Breast epithelium (tissue), 4 donors: ENCODE measurements at places on chromosomes 3 and 15. TPM values are rescaled to one million over a fixed set of nuclear protein-coding genes. Genes with fewer than 3 reads are reported as not detected.

UQCC5 gene
- 1.3 TPM for total RNA-seq

LYZL4 gene
- total RNA-seq: not detected

CILP gene
- total RNA-seq: 5.2 TPM

TMEM42 gene
- 20.3 TPM for total RNA-seq

TNFAIP8L3 gene
- total RNA-seq: 4.0 TPM

SKOR1 gene
- total RNA-seq: 1.1 TPM

SPATA12 gene
- not detected for total RNA-seq

TMEM207 gene
- total RNA-seq: not detected

CKMT1A gene
- 0.66 TPM for total RNA-seq

DNA sequence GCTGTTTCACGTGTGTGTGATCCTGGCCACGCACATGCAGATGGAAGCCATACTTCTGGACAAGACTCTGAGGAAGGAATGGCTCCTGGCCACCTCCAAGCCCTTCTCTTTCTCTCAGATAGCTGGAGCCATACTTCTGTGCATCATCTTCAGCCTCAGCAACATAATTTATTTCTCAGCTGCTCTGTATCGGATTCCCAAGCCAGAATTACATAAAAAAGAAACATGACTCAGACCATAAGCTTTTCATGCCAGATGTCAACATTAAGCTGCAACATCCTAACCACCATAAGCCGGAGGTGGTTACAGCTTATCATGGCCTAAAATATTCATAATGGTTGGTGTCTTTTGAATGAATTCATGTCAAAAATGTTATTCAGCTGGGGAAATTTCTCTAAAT, 10.6 kb upstream of the KIF23 start:
- no peak for DNase-seq

DNA sequence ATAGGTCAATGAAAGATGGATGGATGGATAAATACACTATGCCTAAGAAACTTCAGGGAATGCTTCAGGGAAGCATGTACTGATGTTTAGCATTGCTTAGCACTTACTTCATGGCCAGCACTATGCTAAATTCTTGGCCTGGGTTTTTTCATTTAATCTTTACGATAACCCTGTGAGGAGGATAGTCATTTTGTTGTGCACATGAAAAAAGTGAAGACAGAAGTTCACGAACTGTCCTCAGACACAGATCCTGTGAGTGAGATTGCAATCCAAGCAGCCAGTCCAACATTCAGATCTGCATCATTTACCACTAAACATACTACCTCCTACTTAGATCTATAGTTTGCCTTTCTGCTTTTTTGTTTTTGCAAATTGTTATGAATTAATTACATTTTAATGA, 510.8 kb upstream of the AGTR1 start:
- DNase-seq: no peak

GRCh38 chr15:66080717-66081398, 172.7 kb downstream of the MEGF11 start:
- no peak for DNase-seq

DNA sequence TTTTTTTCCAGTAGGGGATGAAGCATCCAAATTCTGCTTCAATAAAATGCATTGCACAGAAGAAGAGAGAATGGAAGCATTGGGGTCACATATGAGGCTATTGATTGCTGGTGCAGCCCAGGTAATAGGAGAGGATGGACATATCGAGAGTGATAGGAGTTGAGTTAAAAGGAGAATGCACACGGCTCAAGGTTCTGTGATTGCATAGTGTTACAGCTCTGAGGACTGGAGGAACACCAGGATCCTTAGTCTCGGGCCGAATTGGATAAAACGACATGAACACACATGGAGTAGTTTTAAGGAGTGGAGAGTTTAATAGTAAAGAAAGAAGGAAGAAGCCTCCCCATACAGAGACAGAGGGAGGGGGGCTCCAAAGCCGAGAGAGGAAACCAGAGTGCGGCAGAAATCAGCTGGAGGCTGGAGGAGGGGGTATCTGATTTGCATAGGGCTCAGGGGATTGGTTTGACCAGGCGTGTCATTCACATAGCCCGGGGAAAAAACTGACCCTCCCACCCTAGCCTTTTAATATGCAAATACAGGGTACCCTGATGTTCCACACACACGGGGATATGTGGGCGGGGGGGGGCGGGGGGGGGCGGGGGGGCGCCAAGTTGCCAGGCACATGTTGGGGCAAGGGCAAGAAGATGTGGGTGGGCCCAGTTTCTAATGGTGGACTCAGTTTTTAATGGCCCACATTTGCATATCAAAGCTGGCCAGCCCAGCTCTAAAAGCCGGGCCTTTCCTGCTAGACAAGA, 156.9 kb downstream of the AGBL1 start:
- DNase-seq: no peak

- DNase-seq: no peak
Measured at GRCh38 chr3:149999421-149999820, 28.7 kb upstream of the PFN2 start.

GRCh38 chr15:68284616-68285258, 7.2 kb downstream of the FEM1B start:
- no peak for DNase-seq

- no peak for DNase-seq
Measured at GRCh38 chr3:69115731-69116130, 6.7 kb downstream of the LMOD3 start.

GRCh38 chr15:100039994-100040393, 301.8 kb downstream of the ADAMTS17 start:
- DNase-seq: no peak

GRCh38 chr3:4021162-4021561, 221.9 kb downstream of the LRRN1 start:
- DNase-seq: no peak

DNA sequence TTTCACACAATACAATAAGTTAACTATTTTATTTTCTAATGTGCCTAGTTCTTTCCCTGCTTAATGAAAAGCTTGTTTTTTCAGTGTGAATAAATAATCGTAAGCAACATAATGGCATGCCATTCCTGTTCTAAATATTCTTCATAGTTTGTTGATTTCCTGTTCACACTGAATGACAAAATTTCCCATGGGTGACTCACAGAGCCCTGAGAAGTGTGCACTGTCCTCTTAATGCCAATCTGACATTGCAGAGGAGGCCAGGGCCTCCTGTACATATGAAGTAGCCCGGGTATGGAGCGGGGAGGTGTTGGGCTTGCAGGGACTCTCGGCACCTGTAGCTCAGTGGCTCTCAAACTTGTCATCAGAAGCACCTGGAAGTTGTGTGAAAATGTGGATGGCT, 24.3 kb downstream of the CCR3 start:
- DNase-seq: no peak

GRCh38 chr3:71066356-71066755, 517.2 kb downstream of the FOXP1 start:
- DNase-seq: no peak

DNA sequence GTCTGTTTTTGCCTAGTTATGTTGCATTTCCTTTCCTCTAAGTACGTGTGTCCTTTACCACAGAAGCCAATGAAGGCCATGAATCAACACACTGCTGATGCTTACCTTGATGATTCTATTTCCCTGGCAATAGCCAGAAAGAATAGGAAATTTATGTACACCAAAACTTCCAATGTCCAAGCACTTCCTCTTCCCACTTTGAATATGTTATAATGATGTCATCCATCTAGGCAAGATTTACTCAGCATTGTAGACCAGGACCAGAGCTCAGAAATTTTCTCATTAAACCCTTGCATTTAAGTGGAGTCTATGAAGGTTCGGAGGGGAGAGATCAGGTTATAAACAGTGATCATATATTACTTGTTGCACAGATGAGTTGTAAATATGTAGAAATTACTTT, 126.0 kb downstream of the THRB start:
- DNase-seq: no peak

DNA sequence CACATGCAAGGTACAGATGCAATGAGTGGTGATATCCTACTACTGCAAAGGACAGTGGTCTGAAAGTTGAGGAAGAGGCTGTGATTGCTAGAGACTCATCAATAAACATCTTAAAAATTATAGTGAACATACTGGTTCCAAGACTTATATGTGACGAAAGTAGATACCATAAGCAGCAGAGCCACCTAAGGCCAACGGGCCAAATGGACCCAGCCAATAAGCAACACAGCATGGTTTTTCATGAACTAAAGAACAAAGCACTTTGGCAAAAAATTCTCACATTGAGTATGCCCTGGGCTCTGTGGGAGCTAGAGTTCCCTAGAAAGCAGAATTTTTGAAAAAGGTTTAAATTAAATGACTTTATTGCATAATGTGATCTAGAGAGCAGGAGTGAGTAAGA, 272.1 kb downstream of the SI start:
- no peak for DNase-seq

DNA sequence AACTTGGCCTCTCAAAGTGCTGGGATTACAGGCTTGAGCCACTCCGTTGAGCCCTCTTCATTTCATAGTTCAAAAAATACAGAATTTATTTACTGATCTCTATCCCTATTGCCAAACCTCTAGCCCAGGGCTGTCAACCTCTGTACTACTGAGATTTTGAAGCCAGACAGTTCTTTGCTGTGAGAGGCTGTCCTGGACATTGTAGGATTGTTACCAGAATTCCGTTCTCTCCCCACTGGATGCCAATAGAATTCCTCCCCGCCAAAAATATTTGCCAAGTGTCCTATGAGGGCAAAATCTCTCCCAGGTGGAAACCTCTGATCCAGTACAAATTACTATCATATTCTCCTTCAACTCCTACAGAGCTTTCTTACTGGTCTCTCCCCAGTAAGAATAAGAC, 29.6 kb upstream of the ADAMTS9 start:
- no peak for DNase-seq

- DNase-seq: no peak
Measured at GRCh38 chr15:101151288-101151687, 100.6 kb downstream of the CHSY1 start.

- DNase-seq: no peak
Measured at GRCh38 chr3:58167431-58168351, 43.1 kb downstream of the DNASE1L3 start.

DNA sequence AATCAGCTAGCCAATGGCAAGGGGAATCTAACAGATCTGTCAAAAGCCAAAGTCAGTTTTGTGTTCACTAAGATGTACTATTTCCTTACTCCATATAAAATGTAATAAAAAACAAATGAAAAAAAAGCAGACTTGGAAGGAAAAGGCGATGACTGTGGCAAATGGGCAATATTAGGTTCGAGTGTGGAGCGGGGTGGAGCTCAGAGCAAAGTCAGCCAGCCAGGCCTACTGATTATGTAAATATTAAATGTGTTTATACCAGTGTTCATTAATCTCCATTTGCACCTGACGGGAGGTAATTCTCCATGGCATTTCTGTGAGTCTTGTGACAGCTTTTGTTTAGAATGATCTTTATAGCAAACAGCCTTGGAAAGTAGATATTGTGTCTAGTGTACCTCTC, 96.2 kb upstream of the KCNMB2 start:
- DNase-seq: no peak
